T-helper 2 cell treated with Interferon-gamma antibody and Interleukin-4, amounts not matched to agents 100 ng/mL and 5 ng/mL, for 36 hours (primary cell): ENCODE measurements at places on chromosomes 1 and 21. TPM values are rescaled to one million over a fixed set of nuclear protein-coding genes. Genes with fewer than 3 reads are reported as not detected.

The DRAXIN gene
- total RNA-seq = 0.09 and 0.11 TPM in 2 replicates

The MECR gene
- 20.2 and 24.7 TPM in 2 replicates for total RNA-seq

The MARCKSL1 gene
- total RNA-seq = 24.6 and 28.4 TPM in 2 replicates

The NCDN gene
- total RNA-seq = 25.0 and 26.9 TPM in 2 replicates

The PTPRU gene
- total RNA-seq = 0.14 and 0.16 TPM in 2 replicates

The CELA3B gene
- not detected in 2 replicates for total RNA-seq

The CFAP410 gene
- total RNA-seq = 19.8 and 19.9 TPM in 2 replicates

The OR2T2 gene
- not detected in 2 replicates for total RNA-seq

The RIMKLA gene
- 1.2 and 1.7 TPM in 2 replicates for total RNA-seq

The CD1E gene
- total RNA-seq = not detected in 2 replicates

The CD48 gene
- total RNA-seq = 204 and 216 TPM in 2 replicates

The KLF17 gene
- total RNA-seq = not detected in 2 replicates

The CYP4A22 gene
- not detected in 2 replicates for total RNA-seq

The ANXA9 gene
- total RNA-seq = 0.09 TPM in 1 of 2 replicates, not detected in the other

The RHD gene
- not detected in 2 replicates for total RNA-seq

The ILDR2 gene
- 8.5 and 13.6 TPM in 2 replicates for total RNA-seq

The NOS1AP gene
- total RNA-seq = not detected in 2 replicates

The GPR3 gene
- total RNA-seq = 0.39 and 0.73 TPM in 2 replicates

The PITHD1 gene
- total RNA-seq = 59.3 and 62.5 TPM in 2 replicates

The SLC5A9 gene
- total RNA-seq = not detected in 2 replicates

The SYCP1 gene
- not detected in 2 replicates for total RNA-seq

The SEC16B gene
- total RNA-seq = not detected in 2 replicates

The NID1 gene
- 0.07 and 0.11 TPM in 2 replicates for total RNA-seq

The C1QA gene
- total RNA-seq = not detected in 2 replicates

The ADCY10 gene
- total RNA-seq = 0.14 and 0.16 TPM in 2 replicates

The FAM43B gene
- not detected in 2 replicates for total RNA-seq
